ENCODE measurements at places on chromosomes 2 and 18. TPM values are rescaled to one million over a fixed set of nuclear protein-coding genes. Genes with fewer than 3 reads are reported as not detected.

DNA sequence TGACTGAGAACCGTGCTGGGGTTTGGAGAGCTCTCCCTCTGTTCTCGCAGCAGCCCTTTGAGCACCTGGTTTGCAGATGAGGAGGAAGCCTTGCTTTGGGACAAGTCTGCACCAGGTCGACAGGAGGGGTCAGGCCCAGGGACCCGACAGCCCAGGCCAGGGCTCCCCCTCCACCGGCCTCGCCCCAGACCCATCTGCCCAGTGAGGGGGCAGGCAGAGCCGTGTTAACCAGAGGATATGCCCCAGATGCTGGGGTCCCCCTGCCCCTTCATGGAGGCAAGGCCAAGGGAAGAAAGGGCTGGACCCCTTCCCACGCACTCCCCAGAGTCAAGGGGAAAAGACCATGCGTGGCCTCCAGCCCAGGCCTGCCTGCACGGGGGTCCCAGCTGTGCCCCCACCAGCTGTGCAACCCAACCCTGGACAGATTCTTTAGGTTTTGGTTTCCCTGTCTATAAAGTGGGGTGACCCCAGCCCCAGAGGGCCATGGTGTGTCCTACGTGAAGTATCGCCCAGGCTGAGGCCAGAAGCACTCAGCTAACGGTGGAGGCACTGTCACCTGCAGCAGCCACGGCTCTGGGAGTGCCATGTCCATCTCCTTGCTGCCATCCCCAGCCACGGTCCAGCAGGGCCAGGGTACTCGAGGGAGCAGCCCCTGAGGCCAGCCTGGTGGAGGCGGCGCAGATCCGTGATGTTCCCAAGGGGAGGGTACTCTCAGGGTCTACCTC, 4.8 kb upstream of the SNED1 start:
- H3K27me3 ChIP-seq, result no peaks in the 10 kb centered on the region
- DNase-seq, result no peak
- H3K4me3 ChIP-seq, result no peak overlapping the region
- H3K27ac ChIP-seq, result no peak overlapping the region
- H3K36me3 ChIP-seq, result no peaks in the 10 kb centered on the region
- peaks cover 40% of the 10 kb centered on the region for H3K4me1 ChIP-seq

GRCh38 chr2:45979065-45979464, 318.1 kb upstream of the EPAS1 start:
- no peaks in the 10 kb centered on the region for H3K4me1 ChIP-seq
- H3K36me3 ChIP-seq, result no peaks in the 10 kb centered on the region
- DNase-seq, result no peak
- H3K4me3 ChIP-seq, result no peak overlapping the region
- no peak overlapping the region for H3K27ac ChIP-seq
- no peaks in the 10 kb centered on the region for H3K27me3 ChIP-seq

DNA sequence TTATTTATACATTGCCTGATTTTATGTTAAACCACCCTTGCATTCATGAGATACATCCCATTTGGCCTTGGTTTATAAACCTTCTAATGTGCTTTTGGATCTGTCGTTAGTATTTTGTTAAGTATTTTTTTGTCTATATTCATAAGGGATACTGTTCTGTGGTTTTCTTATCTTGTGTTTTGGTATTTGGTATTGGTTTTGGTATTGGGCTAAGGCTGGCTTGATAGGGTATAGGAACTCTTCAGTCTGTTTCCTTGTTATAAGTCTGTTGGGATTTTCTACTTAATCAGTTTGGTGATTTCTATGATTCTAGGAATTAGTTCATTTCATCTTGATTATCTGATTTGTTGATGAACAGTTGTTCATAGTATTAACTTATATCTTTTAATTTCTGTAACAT, 49.2 kb downstream of the RELCH start:
- no peaks in the 10 kb centered on the region for H3K27me3 ChIP-seq
- DNase-seq, result no peak

- H3K4me3 ChIP-seq, result no peak overlapping the region
- no peaks in the 10 kb centered on the region for H3K36me3 ChIP-seq
- DNase-seq, result no peak
- no peak overlapping the region for H3K27ac ChIP-seq
- peaks cover 3% of the 10 kb centered on the region for H3K27me3 ChIP-seq
- no peaks in the 10 kb centered on the region for H3K4me1 ChIP-seq
These were observed 42.3 kb downstream of the SULT1C2 start for GRCh38 chr2:108330979-108331378.

DNA sequence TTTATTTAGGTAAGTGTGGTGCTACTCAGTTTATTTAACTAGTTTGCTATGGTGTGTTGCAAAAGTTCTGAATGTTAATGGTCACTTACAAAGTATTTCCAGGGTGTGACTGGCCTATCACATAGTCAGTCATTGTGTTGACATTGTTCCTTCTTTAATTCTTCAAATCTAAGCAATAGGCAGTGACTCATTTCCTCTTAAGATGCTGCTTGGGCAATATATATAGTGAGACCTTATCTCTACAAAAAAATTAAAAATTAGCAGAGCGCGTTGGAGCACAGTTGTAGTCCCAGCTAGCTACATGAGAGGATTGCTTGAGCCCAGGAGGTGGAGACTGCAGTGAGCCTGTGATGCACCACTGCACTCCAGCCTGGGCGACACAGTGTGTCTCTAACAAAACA, 5.8 kb upstream of the CCDC88A start:
- H3K4me3 ChIP-seq, result no peak overlapping the region
- H3K27ac ChIP-seq, result peak overlapping the region; percentile 41
- no peaks in the 10 kb centered on the region for H3K36me3 ChIP-seq
- no peaks in the 10 kb centered on the region for H3K27me3 ChIP-seq

Gene DIPK1C
- not detected for total RNA-seq

Gene ALK
- not detected for total RNA-seq

Gene SIX2
- total RNA-seq, result 3.6 TPM

Measured in SJSA1 (cell line).